IMR-90 (cell line): ENCODE measurements at places on chromosomes 7 and 10. TPM values are rescaled to one million over a fixed set of nuclear protein-coding genes. Genes with fewer than 3 reads are reported as not detected.

- no peak overlapping the region for H3K4me3 ChIP-seq
- H3K36me3 ChIP-seq, result no peaks in the 10 kb centered on the region
- H3K27me3 ChIP-seq, result no peaks in the 10 kb centered on the region; the same call in 1 of the 2 replicates
Observed at GRCh38 chr10:75773231-75773780, 341.9 kb downstream of the LRMDA start.

- no peak overlapping the region for H3K27ac ChIP-seq
- no peak for DNase-seq
- H3K4me1 ChIP-seq, result peaks cover 7% of the 10 kb centered on the region
- H3K27me3 ChIP-seq, result no peaks in the 10 kb centered on the region
- H3K36me3 ChIP-seq, result no peaks in the 10 kb centered on the region
Observed at GRCh38 chr7:920351-921070, 34.0 kb downstream of the ADAP1 start.

DNA sequence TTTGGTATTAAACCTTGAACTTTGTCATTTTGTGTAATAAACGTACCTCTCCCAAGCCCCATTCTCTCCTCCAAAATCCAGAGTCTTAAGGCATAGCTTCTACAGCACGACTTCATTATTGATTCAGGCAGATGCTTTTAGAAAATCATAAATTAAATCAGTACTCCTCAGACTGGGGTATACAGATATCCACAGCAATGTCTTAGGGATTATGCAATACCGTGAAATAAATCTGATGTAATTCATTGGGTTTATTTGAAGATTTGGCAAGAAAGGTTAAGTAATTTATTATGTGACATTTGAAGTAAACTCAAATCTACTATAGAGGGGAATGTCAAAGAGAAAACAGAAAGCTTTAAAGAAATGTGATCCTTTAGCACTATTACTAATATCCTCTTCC lies 246.1 kb upstream of the PLXDC2 start:
- no peak overlapping the region for H3K27ac ChIP-seq
- H3K36me3 ChIP-seq, result no peaks in the 10 kb centered on the region
- no peaks in the 10 kb centered on the region for H3K27me3 ChIP-seq
- H3K4me3 ChIP-seq, result no peak overlapping the region
- no peak for DNase-seq
- H3K4me1 ChIP-seq, result no peaks in the 10 kb centered on the region

DNA sequence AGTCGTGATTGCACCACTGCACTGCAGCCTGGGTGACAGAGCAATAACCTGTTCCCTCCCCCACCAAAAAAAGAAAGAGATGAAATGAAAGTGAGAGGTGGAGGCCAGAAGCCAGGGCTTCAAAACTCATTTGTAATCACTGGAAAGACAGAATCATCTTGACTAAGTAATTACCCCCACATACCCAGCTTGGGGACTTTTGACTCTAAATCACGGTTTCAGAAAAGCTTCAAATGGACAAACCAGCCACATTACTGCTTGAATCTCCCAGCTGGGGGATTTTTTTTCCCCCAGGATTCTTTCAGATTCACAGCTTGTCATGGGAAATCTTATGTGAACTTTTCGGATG lies 361.0 kb downstream of the FRMD4A start:
- H3K27me3 ChIP-seq, result no peaks in the 10 kb centered on the region
- no peaks in the 10 kb centered on the region for H3K36me3 ChIP-seq
- no peak overlapping the region for H3K27ac ChIP-seq
- H3K4me1 ChIP-seq, result peaks cover 25% of the 10 kb centered on the region
- no peak overlapping the region for H3K4me3 ChIP-seq

- DNase-seq, result no peak
- no peaks in the 10 kb centered on the region for H3K4me1 ChIP-seq
- no peaks in the 10 kb centered on the region; the same call in 1 of the 2 replicates for H3K27me3 ChIP-seq
- H3K4me3 ChIP-seq, result no peak overlapping the region
- H3K36me3 ChIP-seq, result no peaks in the 10 kb centered on the region
Observed at GRCh38 chr7:155418304-155418703, 39.6 kb upstream of the EN2 start.

- DNase-seq, result peak; percentile 26
- H3K4me1 ChIP-seq, result no peaks in the 10 kb centered on the region
- no peaks in the 10 kb centered on the region for H3K27me3 ChIP-seq
- no peaks in the 10 kb centered on the region for H3K36me3 ChIP-seq
Observed at GRCh38 chr10:106436123-106436715, 728.3 kb downstream of the SORCS1 start.

Gene CPEB3
- 0.18 and 0.28 TPM in 2 replicates for total RNA-seq

Gene HSPA12A
- 16.1 and 18.6 TPM in 2 replicates for total RNA-seq

Gene GARS1
- 105 and 209 TPM in 2 replicates for total RNA-seq

Gene RAPGEF5
- total RNA-seq, result 0.18 and 0.28 TPM in 2 replicates

Gene OPALIN
- total RNA-seq, result not detected in 2 replicates
